SJCRH30 (cell line): ENCODE measurements at places on chromosomes 4 and X.

- no peak for DNase-seq
These were observed 18.6 kb downstream of the PSAPL1 start for GRCh38 chr4:7415927-7416686.

DNA sequence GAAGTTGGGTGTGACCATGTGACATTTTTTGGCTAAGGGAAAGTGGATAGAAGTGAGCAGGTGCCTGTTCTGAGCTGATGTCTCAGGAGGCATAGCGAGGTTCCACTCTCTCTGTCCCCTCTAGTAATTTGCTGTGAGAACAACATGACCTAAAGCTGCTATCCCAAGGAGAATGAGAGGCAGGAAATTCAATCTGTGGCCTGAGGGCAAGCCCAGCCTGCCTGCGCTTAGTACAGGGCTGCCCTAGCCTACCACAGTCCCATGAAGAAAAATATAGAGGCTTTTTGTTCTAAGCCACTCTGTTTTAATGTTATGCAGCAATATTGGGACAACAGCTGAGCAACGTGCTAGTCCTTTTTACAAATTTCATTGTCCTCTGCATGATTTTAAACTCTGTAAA is 193.1 kb downstream of the LDB2 start:
- DNase-seq = peak; percentile 38

DNA sequence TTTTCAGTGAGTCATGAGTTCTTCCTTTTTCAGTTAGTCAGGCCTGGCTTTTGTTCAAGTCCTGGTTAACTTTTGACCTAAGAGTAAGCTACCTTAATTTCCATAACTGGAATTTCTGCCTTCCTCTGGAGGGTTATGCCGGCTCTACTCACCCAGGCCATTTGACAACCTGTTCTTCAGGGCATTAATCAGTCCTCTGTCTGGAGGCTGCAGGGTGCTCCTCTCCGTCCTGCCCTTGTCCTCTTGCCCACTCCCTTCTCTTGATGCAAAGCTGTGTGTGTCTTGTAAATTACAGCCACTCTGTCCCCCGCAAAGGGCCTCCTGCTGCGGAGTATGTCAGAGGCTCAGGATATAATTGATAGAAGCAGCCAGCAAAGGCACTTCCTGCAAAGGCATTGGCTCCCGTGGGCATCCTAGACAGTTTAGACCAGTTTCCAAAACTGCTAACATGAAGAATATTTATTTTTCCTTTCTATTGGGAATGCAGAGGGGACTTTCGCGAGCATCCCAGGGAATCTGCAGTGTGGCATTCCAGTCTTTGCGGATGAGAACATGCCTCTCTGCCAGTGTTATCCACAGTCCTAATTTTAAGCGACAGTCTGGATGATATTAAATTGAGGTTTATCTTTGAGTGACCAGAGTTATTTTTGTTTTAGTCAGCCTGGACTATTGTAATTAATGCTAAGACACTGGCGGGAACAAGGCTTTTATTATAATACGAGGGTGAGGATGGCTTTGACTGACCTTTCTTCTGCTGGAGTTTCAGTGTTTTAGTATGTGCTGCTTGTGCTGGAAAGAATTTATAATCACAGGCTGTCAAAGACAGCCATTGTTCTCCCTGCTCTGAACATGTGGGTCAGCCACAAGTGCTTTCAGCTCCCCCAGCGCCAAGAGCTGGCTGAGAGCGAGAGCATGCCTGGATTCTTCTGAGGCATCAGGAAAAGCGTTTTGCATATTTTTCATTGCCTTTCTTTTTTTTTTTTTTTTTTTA is 74.2 kb downstream of the LIMCH1 start:
- peak; percentile 90 for DNase-seq

DNA sequence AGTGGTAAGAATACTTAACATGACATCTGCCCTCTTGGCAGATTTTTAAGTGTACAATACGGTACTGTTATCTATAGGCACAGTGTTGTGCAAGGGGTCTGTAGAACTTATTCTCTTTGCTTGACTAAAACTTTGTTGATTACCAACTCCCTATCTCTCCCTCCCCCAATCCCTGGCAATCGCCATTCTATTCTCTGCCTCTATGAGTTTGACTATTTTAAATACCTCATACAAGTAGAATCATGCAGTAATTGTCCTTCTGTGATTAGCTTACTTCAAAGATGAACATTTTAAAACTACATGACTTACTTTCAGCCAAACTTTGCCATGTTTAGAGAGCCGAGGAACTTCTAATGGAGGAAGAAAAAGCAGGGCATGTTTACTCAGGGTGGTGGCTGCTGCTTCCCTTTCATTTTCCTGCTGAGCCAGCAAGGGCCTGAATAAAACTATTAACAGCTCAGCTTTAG is 62.4 kb downstream of the APOO start:
- no peak for DNase-seq

DNA sequence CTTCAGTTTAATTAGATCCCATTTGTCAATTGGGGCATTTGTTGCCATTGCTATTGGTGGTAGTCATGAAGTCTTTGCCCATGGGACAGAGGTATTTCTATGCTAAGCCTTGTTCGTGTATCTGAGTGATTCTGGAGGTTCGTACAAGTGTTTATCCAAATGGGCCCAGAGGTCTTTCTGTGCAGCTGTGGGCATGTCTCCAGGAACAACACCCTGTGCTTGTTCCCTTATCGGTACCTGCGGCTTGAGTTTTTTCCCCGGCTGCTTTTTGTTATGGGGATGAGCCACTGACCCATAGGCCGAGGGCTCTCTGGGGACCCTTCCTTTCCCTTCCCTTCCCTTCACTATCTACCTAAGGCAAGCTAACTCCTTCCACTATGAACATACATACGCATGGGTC is 81.4 kb upstream of the WDR1 start:
- no peak for DNase-seq

- DNase-seq = no peak
These were observed 1.2 kb downstream of the CD38 start for GRCh38 chr4:15779306-15779705.

DNA sequence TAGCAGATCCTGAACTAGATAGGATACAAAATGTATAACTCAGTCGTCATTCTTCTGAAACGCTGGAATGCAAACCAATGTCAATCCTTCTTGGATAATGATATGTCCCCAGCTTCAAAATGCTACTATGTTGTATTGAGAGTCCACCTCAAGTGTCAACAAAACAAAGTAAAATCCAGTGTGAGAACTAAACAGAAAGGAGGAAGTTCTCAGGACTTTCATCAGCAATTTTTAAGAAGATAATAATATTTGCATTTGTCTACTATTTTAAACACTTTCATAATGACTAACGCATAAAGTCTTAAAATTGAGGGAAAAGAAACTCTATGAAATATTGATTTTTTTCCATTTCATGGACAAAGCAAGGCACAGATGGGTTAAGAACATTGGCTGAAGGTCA is 36.3 kb downstream of the SOD3 start:
- DNase-seq = no peak

DNA sequence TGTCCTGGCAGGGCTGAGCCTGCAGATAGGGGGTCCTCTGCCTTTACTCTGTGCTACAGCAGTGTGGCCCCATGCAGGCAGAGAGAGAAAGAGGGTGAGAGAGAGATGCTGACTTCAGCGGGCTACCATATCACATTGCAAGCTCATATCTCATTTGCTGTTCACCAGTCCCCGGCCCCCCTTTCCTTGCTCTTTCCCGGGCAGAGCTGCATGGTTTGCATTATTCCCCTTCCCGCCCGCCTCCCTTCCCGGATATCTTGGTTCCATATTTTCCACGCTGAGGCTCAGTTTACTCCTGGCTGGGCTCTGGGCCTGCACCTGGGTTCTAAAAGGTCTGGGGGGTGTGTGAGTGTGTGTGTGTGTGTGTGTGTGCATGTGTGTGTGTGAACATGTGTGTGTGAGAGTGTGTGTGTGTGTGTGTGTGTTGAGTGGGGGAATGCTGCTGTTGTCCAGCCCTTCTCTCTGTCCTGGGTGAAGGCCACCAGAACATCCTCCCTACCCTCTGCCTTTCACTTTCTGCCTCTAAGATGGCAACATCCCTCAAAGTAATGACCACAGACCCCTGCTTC is 63.5 kb downstream of the PJA1 start:
- DNase-seq = peak; percentile 26

DNA sequence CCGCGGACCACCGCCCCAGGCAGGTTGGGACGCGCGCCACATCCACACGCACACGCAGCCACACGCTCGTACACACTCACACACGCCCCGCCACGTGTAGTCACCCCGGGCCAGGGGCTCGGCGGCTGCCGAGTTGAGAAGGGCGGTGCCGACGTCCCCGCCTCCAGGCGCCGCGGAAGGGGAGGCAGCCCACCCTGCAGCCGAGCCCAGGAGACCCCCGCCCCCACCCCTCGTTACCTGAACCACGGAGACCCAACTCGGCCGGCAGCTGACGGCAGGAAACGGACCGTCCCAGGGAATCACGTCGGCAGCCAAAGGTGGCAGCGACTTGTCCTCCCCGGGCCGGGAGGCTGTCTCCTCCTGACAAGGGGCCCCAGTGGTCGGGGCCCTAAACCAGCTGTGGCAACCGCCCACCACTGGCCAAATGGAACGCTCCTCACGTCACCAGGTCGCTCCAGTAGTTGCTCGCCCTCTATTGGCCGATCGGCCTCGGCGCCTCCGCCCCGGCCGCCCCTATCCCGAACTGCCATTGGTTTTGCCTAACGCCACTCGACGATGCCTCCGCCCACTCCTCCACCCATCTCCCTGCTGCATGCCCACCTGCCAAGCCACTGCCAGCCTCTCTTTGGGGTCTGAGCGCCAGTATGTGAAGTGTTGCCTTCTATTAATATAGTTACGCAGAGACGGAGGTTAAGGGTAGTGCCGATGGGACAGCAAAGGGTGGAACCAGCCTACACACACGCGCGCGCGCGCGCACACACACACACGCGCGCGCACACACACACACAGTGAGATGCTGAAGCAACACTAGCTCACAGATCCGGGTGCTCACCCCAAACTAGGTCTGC is at the start of gene ZDHHC9:
Gene ZDHHC9 (minus strand): TSS at position 428 of the 848 bp plus-strand sequence. CDS start 1,941 bp downstream, outside the sequence.
- peak; percentile 88 for DNase-seq

GRCh38 chr4:77203380-77204197 is 46.6 kb downstream of the CCNG2 start:
- DNase-seq = peak; percentile 82

DNA sequence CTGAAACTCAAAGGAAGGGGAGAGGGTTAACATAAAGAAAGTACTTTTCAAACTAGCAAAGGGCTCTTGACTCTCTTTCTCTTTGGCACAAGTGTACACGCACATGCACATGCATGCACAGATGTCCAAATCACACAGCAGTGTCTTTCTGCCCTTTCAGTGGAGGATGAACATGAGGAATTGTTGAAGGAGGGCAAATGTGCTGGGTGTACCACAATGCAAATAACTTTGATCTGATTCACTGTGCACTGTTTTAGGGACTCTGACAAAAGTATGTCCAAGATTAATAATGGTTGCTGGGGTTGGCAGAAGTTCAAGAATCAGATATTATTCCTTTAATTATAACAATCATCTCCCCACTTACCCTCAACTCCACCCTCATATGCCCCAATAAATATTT is 93.8 kb downstream of the GPC4 start:
- no peak for DNase-seq

GRCh38 chr4:98711526-98711925 is 53.1 kb upstream of the TSPAN5 start:
- no peak for DNase-seq

DNA sequence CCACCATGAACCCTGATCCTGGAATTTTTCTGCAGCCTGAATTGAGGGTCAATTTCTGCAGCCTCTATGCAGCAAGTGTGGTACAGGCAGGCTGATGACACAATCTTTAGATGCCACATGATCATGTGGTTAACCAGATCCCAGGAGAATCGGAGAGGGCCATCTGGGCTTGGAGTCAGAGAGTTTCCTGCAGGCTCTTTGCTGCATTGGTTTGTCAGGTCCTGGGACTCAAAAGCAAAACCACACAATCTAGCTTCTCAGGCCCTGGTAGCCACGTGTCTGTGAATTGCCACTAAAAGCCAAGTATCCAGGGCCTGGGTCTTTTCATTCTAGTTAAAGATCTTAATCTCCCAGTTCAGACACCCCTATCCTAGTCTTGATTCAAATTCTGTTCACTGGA is 464.5 kb downstream of the BCOR start:
- DNase-seq = peak; percentile 72

DNA sequence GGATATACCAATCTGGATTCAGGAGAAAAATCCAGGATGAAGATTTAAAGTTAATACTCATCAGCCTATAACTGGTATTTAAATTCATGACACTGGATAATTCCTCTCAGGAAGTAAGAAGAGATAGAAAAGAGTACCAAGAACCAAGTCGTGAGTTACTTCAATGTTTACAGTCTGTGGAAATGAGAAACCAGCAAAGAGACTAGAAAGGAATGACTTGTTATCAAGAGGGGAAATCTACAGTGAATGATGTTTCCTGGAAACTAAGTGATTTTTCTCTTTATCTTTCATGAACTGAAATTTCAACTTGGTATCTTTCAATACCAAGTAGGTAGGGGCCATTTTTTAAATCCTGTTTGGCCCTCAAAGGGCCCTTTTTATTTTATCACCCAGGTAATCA is 217.9 kb upstream of the AFF2 start:
- no peak for DNase-seq

DNA sequence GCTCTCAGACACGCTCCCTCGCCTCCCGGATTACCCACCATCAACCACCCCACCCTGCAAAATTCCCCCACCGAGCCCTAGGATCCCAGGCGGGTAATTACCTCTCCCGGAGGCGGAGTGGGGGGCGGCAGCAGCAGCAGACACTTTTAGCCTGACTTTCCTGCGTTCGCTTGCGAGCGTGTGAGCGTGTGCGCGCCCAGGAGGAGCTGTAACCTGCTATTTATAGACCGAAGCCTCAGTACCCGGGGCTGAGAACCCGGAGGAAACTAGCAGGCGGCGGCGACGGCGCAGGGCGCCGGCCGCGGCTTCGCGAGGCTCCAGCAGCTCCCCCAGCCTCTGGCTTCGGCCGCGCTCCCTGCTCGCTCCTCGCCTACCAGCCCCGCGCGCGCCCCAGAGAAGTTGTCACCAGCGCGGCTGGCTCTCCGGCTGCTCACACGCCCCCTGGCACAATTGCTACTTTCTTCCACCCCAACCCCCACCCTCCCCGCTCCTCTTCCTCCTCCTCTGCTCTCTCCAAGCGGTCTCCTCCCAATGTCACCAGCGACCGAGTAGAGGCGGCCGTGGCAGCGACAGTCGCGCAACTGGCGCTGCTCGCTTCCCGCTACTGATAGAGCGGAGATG is at the start of gene INPP4B:
Gene INPP4B (minus strand): TSS at position 194 of the 621 bp plus-strand sequence.
- peak; percentile 70 for DNase-seq

DNA sequence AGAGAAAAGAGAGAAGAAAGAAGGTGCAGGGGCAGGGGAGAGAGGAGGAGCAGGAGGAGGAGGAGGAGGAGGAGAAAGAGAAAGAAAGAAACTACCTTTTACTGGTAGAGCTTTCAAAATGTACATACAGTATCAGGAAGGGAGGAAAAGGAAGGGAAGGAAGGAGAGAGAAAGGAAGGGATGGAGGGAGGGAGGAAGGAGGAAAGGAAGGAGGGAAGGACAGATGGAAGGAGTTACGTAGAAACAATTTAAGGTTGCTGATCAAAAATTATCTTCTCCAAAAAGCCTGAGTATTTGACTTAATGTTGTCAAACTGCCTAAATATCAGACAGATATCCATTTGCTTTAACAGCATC is 13.4 kb downstream of the TBC1D9 start:
- DNase-seq = no peak

DNA sequence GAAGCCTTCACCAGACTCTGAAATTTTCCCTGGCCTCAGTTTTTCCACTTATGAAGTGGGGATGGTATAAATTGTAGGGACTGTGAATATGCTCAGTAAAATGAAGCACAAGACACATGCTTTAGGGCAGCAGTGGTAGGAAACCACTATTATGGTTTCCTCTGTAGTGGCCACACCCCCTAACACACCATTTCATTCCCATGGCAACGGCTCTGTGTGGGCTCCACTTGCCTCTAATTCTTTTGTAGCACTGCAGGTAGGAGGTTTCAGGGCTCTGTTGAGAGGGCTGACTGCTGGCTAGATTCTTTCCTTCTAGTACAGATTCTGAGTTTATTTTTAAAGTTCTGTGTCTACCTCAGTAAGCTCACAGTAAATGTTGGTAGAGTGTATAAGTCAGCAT is 3.5 kb upstream of the VMA21 start:
- no peak for DNase-seq
